Upper lobe of left lung (tissue), 6 donors: ENCODE measurements at places on chromosomes 11 and 22. TPM values are rescaled to one million over a fixed set of nuclear protein-coding genes. Genes with fewer than 3 reads are reported as not detected.

GRCh38 chr11:92332986-92333385 lies 108.4 kb downstream of the FAT3 start:
- no peak for DNase-seq

DNA sequence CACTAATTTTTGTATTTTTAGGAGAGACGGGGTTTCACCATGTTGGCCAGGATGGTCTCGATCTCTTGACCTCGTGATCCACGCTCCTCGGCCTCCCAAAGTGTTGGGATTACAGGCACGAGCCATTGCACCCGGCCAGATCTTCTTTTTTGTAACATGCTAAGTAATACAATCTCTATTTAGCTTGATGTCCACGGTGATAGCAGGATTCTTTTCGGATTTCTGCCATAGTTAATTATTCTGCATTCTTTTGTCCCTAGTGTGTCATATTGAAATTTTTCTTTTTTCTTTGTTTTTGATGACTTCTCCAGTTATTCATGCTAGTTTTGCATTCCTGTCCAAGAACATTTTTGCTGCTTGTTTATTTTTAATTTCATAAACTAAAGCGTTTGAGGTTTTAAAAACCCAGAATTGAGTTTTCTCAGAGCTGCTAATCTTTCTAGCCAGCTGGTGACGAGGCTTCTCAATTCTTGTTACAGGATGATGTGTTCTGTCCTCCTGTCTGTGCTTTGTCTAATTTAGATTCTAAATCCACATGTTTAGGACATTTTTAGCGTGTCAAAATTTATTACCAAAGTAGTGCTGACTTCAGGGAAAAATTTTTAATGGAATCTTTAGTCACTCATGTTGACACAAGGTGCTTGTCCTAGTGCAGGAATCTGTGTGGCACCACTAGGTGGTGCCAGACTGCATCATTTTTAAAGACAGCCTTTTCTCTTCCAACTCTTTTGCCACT lies 21.8 kb downstream of the NF2 start:
- peak; percentile 60 for DNase-seq

- no peak for DNase-seq
These were observed 538.4 kb downstream of the FAM181B start for GRCh38 chr11:82195283-82195682.

- DNase-seq = no peak
These were observed 368.4 kb downstream of the BUD13 start for GRCh38 chr11:116404462-116404798.

- DNase-seq = no peak
These were observed 73.5 kb downstream of the COMMD9 start for GRCh38 chr11:36215693-36216060.

DNA sequence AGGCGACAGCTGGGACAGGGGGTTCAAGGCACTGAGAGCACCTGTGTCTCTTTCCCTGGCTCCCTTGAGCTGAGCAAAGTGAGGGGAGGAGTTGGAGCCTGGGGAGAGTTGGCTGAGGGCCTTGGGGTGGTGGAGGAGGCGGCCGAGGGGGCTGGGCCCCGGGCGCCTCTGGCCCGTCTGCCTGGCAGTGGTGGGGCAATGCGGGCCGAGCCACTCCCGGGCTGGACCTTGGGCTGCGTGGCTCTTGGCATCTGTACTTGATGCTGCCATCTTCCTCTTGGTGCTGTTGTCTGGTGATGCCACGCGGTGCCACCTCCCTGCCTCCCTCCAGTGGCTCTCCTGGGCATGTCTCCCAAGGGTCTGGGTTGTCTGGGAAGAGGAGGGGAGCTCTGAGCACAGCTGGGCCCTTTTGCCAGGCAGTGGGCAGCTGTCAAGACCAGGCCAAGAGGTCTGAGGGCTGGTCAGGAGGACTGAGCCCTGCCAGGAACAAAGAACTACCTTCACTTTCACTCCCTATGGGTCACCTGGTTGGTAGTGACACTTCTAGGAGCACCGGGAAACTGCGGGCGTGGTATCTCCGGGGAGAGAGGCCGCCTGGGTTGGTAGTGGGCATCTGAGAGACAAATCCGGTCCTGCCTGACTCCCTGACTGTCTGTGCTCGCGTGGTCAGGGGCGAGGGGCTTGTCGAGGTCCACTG lies 1.3 kb downstream of the GRIK4 start:
- DNase-seq = no peak

DNA sequence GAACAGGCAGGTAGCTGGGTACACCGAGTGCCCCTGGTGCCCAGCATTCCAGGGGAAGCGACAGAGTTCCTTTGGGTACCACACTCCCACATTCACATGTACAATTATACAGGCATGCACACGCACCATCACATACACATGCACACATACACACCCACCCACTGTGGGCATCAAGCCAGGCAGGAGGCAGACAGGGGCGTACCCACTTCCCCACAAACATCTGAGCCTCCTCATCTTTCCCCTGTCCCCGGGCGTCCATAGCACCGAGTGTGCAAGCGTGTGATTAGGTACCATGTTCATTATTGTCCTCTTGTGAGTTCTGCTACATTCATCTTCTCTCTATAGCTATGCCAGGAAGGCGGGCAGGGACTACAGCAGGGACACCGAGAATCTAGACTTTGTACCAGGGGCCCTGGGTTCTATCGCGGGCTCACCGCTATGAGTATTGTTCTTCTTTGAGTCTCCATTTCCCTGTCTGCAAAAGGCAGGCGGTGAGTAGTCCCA lies 2.1 kb upstream of the CARD10 start:
- DNase-seq = no peak

GRCh38 chr11:2275334-2276279 lies 5.2 kb upstream of the ASCL2 start:
- DNase-seq = no peak

IL10RA gene
- 45.1 TPM for total RNA-seq

DNA sequence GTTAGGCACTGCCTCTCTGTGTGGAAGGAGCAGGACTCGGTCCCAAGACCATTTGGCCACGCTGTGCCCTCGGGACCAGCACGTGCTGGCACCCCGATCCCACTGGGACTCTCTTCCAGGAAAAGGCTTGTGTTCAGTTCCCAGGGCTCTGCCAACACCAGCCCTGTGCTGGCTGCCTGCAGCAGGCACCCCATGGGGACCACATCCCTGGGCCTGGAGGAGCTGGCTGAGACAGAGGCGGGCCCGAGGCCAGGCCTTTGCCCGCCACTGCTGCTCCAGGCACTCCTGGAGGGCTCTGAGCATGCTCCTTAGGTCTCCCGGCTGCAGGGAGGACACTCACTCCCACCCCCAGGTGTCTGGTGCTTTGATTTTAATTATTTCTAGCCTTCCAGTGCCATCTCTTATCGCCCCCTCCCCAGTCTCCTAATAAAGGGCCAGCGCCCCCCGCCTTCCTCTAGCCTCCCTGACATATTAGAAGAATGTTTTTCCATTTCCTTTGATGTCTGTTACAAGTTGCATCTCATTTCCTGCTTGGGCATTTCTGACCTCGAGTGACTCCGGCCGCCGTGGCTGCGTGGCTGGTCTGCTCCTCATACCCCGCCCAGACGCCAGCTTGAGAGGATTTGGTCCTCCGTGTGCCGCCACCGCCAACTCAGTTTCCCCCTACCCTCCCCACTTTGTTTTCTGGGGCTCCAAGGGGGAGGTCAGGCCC lies 14.4 kb downstream of the CDKN1C start:
- DNase-seq = no peak

GRCh38 chr11:117525866-117526542 lies 198.3 kb downstream of the CEP164 start:
- DNase-seq = no peak

DNA sequence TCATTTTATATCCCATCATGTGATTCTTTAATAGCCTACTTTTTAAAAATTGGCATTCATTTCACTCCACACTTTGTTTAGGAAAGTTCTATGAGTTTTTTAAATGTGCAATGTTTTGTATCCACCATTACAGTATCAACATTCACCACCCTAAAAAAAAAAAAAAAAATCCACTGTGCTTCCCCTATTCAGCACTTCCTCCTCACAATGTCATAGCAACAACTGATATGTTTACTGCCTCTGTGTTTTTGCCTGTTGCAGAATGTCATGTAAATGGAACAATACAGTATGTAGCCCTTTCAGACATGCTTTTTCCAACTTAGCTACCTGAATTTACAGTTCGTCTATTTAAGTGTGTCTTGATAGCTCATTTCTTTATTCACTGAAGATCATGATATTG lies 754.2 kb downstream of the FAM181B start:
- no peak for DNase-seq

RAD9A gene
- 24.2 TPM for total RNA-seq

OR6A2 gene
- total RNA-seq = 1.0 TPM

- no peak for DNase-seq
These were observed 28.1 kb downstream of the COMMD9 start for GRCh38 chr11:36261094-36261493.

- DNase-seq = peak; percentile 95
These were observed 1.4 kb upstream of the MAPK11 start for GRCh38 chr22:50271519-50271970.

UBQLN3 gene
- total RNA-seq = 0.29 TPM

GRCh38 chr11:92159931-92160330 lies 64.7 kb upstream of the FAT3 start:
- no peak for DNase-seq

DNA sequence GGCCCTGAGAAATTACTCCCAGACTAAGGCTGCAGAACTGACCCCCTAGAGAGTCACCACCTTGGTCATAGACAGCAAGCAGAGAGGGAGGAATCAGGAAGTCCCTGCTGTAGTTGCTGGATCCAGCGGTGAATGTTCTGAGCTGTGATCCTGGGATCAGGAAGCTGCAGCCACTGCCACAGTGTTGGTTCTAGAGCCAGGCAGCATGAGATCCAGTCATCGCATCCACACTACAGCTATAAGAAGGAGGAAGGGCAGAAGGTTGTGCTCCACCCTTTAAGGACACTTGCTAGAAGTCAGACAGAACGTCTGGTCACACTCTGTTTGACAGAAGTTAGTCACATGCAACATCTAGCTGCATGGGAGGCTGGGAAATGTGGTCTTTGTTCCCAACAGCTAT lies 104.7 kb upstream of the OR4B1 start:
- DNase-seq = no peak

DNA sequence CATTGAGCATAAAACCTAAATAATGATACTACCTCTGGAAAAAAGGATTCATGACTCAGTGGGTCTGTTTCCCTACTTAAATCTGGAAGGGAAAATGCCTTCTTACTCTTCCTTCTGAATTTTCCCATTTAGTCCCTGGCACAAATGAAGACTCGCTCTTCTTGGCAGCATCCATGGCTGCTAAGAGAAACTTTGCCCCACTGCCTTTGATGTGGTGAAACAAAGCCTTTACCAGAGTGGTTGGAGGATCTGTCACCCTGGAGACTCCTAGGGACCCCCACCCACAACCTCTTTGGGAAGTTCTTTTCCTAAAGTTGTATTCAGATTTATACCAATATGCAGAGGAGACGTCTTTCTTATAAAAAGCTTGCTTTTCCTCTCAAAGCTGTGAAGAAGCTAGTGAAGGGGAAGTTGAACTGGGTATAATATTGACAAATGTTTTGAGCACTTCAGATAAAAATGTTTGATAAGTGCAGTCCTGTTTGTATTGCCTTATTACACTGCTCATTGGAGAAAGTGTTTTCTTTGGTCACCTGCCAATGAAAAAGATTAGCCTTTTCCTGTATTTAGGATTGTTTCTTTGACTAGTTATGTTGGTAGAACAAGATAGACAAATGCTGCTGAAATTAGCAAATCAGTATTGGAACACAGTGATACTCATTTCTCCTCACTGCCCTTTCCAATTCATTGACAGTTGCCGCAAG lies 77.3 kb downstream of the ARFGAP2 start:
- no peak for DNase-seq

GPHA2 gene
- total RNA-seq = not detected

DNA sequence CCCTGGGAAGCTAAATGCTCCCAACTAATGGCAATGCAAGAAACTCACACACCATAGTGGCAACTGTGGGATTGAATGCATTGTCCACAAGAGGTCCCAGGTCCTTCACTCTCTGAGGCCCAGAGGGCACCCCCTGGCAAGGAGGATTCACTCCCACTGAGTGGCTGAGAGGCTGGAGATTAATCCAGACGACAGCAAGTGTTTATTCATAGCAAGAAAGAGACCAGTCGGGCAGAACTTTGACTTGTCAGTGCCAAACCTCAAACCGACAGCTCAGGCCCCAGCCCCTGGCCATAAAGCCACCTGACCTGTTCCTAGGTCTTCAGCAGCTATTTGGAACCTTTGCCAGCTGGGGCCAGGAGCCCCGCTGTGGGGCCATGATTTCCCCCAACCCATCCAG lies 54.5 kb upstream of the MPEG1 start:
- DNase-seq = no peak

- no peak for DNase-seq
These were observed 227.0 kb downstream of the ADAMTS15 start for GRCh38 chr11:130675371-130675821.

OR9G4 gene
- total RNA-seq = not detected

DNA sequence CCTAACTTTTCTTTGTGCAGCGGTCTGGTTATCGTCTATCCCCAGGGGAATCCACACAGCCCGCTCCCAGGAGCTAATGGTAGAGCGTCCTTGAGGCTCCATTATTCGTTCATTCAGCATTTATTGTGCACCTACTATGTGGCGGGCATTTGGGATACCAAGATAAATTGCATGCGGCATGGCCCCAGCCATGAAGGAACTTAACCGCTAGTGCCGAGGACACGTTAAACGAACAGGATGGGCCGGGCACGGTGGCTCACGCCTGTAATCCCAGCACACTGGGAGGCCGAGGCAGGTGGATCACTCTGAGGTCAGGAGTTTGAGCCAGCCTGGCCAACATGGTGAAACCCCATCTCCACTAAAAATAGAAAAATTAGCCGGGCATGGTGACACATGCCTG lies 11.2 kb downstream of the TMEM121B start:
- no peak for DNase-seq

DNA sequence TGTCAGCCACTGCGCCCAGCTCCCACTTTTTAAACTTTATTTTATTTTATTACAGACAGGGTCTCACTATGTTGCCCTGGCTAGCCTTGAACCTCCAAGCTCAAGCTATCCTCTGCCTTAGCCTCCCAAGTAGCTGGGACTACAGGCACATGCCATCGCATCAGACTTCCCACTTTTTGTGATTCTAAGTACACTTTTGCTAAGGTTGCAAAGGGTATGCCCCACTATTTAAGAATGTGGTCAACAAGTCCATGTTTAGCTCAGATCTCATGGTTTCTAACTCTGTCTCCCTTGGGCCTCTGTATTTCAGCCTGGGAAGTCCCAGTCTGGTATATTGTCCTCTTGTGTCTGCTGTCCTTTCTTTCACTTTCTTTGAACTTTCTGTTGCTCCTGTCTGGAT lies 35.3 kb downstream of the EXPH5 start:
- DNase-seq = no peak

GRCh38 chr11:8603696-8604077 lies 9.7 kb upstream of the STK33 start:
- DNase-seq = no peak

DNA sequence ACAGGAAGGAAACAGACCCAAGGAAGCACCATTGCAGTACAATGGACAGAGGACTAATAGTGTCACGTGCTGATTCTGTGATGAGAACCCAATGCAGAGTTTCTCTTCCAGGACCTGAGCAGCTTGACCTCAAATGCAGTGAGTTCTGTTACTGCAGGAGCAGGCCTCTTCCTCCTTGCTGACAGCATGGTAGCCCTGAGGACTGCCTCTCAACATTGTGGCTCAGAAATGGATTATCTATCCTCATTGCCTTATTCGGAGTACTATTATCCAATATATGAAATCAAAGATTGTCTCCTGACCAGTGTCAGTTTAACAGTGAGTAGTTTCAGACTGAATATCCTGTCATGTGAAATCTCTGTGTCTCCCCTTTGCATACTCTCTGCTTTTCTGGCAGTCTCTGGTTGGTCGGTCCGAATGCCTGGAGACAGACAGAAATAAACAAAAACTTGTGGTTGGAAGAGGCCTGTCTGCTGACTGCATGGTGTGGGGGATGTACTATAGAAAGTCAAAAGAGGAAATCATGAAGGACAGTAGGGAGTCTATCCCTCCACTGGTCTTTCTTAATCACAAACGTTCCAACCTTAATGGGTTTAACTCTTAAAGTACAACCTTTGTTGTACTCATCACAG lies 6.9 kb upstream of the MS4A14 start:
- DNase-seq = peak; percentile 40
